Femur (tissue), 1 donor: ENCODE measurements at places on chromosomes 7 and 10.
A peak's percentile ranks its signal among the peaks of the same experiment; 100 is the strongest.

DNA sequence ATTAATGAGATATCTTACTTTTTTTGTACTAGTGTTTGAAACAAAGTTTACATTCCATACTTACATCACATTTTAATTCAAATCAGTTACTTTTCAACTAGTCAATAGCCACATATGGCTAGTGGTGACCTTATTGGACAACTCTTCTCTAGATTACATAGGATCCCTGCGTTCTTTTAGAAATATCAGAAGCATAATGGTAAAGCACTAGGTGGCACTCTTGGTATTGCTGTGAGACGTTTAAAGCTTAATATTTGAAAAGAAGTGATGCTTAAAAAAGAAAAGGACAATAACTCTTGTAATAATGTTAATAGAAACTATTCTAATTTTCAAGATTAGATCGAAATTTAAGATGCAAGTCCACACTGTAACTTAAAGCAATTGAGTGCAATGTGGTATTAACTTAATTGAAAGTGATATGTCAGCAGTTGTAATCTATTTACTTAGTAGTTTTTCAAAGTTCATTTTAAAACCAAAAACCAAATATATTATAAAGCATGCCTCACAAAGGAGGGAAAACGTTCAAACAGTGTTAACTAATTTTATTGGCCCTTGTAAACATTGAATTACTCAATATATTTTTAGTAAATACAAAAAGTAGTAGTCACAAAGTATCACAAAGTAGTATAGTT, 339.1 kb downstream of the ATRNL1 start:
- no peak for DNase-seq

DNA sequence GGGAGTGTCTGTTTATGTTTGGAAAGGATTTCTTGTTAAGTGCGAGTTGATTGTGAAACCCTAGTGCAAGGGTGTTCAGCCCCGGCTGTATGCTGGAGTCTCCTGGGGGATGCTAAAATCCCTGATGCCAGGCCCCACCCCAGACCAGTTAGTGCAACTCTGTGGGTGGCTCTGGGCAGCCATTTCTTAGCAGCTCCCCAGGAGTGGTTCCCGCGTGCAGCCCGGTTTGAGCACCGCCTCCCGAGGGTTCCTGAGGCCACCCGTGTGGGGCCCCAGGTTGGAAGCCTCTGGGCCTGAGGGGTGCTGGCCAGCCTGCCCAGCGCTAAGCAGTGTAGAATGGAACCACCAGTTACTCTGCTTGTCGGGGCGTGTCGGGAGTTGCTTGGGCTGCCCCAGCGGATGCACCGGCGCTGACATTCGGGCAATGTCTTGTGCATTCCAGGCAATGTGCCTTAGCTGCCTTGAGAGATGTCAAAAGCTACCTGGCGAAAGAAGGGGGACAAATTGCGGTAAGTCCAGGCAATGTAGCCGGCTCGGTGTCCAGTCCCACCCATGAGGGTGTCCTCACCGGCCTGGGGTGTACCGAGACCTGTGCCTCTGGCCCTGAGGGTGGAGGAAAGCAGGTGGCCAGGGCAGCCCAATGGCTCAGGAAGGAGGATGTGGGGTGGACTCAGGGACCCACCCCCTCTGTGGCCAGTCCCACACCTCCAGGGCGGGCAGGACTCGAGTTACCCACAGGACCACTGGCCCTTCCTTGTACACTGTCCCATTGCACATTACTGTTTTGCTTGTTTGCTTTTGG, 13.2 kb downstream of the PFKFB3 start:
- DNase-seq: no peak

- no peak for DNase-seq
Observed at GRCh38 chr7:39333701-39334100, 232.5 kb upstream of the YAE1 start.

GRCh38 chr10:105681051-105681450, 1040.0 kb downstream of the SORCS3 start:
- no peak for DNase-seq

DNA sequence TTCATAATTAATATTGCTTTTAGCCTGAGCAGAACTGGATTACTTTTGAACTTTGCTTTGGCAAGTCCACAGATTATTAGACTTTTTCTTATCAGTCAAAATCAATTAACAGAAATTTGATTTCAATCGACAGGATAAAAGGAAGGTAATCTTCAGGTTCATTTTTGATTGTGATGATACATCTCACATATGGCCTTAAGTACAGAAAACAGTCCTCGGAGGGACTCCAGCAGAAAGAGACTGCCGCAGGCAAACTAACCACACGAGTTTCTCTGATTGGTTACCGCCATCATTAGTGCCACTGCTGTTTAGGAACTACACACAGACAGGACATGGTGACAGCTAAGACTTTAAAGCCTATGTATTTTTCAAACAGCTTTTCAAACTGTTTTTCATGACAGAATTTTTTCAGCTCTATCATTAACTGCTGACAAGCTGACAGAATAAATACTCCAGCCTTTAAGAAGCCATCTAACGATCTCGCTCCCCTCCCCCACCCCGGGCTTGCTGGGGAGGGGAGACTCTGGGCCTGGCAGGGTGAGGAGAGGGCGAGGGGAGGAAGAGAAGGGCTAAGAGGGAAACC, 668.2 kb downstream of the KCNMA1 start:
- no peak for DNase-seq

DNA sequence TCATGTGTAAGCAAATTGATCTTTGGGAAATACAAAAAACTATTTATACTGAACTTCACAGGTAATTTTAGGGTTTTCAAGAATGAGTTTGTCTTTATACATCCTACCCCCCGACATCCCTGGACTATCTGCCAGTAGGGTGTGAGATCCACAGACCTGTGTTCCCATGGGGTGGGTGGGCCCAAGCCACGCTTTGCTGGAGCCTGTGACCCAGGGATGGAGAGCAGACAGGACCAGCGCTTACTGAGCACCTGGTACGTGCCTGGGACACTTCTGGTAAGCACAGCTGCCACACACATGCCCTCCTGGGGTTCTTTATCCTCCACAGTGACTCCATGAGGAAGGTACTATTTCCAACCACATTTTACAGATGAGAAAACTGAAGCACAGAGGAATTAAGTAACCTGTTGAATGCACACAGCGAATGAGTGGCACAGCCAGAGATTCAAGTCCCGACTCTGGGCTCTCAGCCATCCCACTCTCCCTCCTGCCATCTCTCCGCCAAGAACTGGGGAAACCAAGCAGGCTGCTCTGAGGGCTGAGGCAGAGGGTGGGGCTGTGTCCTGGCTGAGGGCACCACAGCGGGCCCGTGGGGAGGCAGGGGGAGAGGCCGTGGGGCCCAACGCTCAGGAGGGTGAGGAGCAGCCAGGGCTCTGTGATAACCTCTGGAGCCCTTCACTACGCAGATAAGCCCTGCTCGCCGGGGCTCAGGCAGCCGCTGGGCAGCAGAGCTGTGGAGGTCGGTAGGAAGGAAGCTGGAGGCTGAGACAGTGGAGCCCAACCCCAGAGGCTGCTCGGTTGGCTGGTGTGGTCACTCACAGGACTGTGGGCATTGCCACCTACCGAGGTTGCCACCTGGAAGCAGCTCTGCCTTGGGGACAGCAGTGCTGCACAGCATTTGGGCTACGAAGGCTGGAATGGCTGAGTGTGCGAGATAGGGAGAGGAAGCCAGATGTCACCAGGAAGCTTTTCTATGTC, 124.2 kb downstream of the ARHGAP22 start:
- peak; percentile 27 for DNase-seq

GRCh38 chr10:68869623-68870022, 31.5 kb upstream of the DDX50 start:
- DNase-seq: no peak
